ENCODE measurements at places on chromosomes 1 and 21.
A peak's percentile ranks its signal among the peaks of the same experiment; 100 is the strongest.

DNA sequence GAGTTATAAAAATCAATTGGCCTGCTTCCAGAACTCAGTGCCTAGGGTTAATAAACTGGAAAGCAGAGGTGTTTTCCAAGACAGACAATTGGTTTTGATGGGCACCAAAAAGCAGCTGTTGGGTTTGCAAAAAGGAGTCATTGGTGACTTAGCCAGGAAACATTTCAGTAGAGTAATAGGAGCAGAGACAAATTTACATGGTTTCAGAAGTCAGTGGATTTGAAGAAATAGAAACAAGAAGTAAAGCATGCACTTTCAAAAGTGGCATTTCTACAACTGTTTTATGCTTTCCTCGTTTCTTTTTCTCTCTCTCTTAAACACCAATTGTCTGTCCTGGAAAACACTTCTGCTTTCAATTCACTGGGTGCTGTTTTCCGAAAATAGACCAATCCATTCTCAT lies 87.8 kb downstream of the GLUL start:
- no peak for DNase-seq

DNA sequence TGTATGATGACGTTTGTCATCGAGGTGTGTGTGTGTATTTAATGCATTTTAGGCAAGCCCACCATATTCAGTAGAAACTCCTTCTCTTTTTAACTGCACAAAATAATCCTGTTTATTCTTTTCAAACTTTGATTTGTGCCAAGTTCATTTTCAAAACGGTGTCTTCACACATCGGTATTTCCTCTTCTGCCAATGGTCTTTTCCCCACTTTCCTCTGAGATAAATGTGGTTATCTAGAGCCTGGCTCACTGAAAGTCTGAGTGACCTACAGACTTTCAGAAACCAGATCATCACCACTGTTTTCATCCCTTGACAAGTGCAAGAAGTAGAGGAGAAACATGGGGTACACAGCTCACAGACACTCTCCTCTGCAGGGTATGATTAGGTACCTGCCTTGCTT lies 69.4 kb downstream of the GPATCH2 start:
- no peak for DNase-seq

- no peak for DNase-seq
Measured at GRCh38 chr1:177334903-177335302, 164.1 kb downstream of the BRINP2 start.

DNA sequence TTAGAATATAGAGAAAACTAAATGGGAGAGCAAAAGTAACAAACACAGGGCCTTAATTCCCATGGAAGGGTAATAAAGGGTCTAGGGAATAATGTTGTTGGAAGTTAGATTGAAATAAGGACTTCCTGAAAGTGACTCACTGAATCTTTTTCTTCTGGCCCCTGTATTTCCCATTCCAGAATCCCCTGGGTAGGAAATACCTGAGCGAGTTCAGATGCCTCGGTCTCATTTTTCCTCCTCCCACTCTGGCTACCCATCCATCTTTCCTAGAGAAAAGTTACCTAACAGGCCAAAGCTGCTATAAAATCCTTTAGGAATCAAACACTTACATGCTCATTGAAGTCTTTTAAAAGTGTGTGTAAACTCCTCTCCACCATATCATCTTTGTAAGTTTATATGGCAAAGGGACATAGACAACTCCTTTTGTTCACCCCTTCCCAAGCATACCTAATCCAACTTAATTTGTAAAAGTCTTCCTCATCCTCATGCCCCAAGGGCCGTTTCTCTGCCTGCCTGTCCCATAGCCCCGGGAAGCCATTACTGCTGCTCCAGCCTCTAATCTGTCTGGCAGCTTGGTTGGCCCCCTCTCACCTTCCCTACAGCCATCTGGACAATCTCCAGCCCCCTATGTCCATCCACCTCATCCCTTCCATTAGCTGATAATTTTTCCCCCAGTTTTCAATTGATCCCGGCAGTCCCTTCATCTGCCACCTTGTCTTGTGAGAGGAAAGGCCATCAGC lies 3.3 kb upstream of the MEF2D start:
- DNase-seq: no peak

- DNase-seq: no peak
Measured at GRCh38 chr1:215418876-215419447, 148.1 kb upstream of the KCTD3 start.

DNA sequence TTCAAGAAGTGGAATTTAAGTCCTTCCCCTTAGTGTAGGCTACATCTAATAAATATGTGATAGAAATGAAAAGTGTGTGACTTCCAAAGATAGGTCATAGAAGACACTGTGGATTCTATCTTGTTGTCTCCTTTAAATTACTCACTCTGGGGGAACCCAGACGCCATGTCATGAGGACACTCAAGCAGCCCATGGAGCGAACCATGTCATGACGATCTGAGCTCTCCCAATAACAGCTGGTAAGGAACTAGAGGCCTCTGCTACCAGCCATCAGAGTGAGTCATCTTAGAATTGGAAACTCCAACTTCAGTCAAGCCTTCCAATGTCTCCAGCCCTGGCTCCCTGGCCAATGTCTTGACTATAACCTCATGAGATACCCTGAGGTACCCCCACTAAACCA lies 6.3 kb downstream of the COA7 start:
- DNase-seq: no peak

- peak; percentile 37 for DNase-seq
Measured at GRCh38 chr1:101261623-101262022, 24.8 kb downstream of the S1PR1 start.

GRCh38 chr1:183633676-183634343 lies 1.8 kb downstream of the ARPC5 start:
- no peak for DNase-seq

- no peak for DNase-seq
Measured at GRCh38 chr1:218572050-218572449, 226.9 kb downstream of the TGFB2 start.

DNA sequence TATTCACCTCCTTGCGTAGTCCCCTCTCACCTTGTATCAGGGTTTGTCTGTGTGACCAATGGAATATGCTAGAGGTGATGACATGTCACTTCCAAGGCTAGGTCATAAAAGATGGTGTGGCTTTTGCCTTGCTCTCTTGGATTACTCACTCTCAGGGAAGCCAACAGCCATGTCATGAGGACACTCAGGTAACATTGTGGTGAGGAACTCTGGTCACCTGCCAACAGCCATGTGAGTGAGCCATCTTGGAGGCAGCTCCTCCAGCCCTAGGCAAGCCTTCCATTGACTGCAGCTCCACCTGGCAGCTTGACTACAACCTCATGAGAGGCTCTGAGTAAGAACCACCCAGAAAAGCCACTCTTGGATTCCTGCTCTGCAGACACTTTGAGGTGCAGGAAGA lies 11.0 kb upstream of the HEYL start:
- no peak for DNase-seq

GRCh38 chr1:234477386-234478151 lies 1.4 kb downstream of the TARBP1 start:
- DNase-seq: no peak

DNA sequence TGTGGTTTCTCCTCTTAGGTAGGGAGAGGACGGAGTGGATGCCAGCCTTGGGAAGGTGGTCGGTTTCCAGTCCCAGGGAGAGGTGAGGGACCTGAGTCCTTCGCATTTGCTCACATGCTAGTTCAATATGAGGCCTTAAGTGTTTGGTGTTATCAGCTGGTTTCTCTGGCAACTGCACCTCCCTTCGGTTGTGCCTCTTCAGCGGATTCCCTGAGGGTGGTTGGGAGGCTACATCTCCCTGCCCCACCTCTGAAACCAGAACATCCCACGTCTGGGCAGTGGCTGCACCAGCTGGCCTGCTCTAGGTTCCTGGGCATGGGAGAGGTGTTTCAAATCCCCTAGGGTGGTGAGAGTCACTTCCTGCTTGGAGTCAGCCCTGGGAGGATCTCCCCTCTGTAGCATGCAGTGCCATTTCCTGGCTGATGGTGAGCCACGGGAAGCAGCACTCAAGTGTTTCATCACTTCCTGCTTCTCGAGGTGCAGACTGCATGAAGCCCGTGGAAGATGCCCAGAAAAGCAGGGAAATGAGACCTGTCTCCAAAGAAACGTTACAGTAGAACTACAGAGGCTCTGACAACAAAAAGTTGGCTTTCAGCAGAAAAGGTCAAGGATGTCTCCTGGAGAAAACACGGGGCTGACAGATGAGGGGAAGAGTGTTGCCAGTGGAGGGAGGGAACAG lies 4.5 kb downstream of the TMEM125 start:
- DNase-seq: no peak

Data from stimulated activated effector memory CD8-positive, alpha-beta T cell treated with anti-CD3 and anti-CD28 coated beads, Interleukin-12 subunit alpha, Interleukin-12 subunit beta, amount 100 ng/mL, for 72 hours (primary cell).